ENCODE measurements at places on chromosomes 16 and 17. TPM values are rescaled to one million over a fixed set of nuclear protein-coding genes. Genes with fewer than 3 reads are reported as not detected.

VWA3A gene
- total RNA-seq = 0.71 TPM

DNA sequence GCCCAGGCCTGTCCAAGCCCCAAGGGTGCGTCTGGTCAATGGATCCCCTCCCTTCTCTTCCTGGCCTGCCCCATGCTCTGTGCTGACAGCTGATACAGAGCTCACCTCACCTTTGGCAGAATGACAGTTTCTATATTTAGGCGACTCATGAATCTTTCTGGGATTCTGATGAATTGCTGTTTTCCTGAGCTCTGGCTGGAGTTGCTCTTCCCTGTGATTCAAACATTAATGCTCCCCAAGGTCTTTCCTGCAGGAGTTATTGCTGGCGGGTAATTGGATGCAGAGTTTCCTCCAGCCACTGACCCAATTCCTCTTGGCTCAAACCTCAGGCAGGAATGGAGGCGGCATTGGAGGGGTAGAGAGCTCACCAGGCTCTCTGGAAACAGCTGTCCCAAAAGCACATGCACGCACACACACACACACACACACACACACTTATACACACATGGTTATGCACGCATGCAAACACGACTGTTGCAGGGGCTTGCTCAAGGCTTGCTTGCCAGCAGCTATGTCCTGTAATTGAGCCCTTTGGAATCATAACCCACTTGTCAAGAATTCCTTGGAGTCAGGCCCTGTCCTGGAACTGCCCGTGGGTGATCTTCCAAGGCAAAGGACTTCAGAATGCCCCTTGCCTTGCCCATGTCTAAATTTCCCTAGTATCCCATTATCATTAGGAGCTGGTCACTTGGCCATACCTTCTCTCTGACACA is 128.8 kb downstream of the ASIC2 start:
- no peak for DNase-seq

CARHSP1 gene
- total RNA-seq = 118 TPM

DNA sequence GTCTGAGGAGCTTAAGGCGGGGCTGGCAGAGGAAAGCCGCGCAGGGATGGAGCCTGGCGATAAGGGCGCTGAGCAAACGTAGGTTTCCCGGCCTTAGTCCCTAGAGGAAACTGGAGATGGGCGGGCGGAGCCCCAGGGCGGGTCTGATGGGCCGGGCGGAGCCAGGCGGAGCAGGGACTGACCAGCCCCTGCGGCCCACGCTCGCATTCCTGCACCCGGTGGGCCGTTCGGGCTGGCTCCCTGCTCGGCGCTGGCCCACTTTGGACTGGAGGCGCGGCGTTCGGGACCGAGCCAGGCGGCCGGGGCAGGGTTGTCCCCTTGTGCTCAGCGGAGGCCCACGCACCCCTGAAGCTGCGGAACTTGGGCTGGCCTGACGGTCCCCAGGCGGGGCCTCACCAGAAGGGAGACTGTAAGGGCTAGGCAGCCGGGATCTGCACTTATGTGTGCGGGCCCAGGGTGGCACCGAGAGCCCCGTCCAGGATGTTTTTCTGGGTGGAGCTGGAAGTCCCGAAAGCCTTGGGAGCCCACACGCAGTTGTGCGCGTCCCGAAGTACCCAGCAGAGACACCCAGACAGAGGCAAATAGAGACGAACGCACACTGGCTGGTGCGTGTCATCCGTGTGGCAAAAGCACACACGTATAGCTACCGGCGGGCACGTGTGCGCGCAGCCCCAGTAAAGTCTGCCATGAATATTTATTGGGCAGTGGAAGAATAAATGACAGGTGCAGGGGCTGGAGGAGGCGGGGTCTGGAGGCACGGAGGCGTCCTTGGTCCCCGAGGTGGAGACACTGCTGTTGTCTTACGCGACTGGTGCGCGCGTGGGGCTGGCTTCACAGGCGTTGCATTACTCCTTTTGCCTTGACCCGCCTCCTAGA is 1.4 kb downstream of the PYDC1 start:
- DNase-seq = peak; percentile 70

DNA sequence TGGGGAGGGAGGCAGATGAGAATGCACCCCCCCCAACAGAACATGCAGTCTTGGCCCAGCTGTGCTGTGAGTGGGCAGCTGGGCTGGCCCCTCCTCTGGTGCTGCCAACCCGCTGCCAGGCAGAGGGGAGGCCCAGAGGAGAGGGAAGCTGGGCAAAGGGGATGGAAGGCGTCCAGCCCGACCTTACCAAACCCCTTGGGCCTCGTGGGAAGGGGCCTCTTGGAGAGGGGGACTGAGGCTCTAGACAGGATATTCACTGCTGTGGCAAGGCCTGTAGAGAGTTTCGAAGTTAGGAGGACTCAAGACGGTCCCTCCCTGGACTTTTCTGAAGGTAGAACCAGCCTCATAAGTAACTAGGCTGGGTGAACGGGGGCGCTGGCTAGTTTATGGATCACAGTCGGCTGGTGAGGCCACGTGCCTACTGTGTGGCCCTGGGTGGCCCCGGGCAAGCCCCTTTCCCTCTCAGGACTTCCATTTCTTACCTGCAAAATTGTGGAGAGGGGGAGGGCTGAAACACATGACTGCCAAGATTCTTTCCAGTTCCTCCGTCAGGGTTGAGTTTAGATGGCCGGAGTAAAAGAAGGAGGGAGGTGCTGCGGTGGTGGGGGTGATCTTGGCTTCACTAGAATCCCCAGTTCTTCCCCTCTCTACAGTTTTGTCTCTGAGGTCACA is 857 bp upstream of the STAT5A start:
- peak; percentile 81 for DNase-seq

DNA sequence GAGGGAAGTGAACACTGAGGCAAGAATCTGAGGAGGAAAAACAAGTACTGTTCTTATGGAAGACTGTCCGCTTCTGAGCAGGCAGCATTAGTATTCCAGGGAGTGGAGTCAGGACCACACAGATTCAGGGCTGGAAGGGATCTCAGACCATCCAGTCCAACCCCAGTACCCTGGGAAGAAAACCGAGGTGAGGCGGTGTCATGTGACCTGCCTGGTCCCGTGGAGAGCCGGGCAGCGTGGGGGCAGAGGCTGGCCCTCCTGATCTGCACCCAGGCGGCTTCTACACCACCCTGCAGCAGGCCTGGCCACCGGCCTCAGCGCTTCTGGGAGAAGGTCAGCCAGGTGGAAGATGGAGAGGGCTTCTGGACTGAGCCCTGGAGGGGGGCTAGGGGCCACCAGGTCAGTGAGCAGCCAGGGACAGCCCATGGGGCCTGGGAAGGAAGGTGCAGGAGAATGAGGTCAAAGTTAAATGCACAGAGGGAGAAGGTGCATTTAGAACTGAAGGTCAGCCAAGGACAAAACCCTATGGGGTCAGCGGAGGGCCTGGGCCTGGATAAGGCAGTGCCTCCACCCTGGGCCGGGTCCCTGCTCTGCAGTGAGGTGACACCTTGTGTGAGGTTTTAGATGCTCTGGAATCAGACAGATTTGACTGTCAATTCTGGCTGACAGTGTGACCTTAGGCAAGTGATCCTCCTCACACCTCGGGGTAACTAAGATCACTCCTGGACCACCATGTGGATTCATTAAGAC is 45.9 kb downstream of the VAC14 start:
- DNase-seq = no peak

WFDC1 gene
- 31.6 TPM for total RNA-seq

GRCh38 chr17:48612456-48612853 is 1.6 kb upstream of the HOXB7 start:
- no peak for DNase-seq

RGS11 gene
- total RNA-seq = 48.9 TPM

PSME3IP1 gene
- total RNA-seq = 80.5 TPM

- DNase-seq = no peak
Measured at GRCh38 chr17:27807567-27808470, 7.5 kb upstream of the NOS2 start.

- no peak for DNase-seq
Measured at GRCh38 chr17:68085771-68086381, 50.3 kb downstream of the KPNA2 start.

DNA sequence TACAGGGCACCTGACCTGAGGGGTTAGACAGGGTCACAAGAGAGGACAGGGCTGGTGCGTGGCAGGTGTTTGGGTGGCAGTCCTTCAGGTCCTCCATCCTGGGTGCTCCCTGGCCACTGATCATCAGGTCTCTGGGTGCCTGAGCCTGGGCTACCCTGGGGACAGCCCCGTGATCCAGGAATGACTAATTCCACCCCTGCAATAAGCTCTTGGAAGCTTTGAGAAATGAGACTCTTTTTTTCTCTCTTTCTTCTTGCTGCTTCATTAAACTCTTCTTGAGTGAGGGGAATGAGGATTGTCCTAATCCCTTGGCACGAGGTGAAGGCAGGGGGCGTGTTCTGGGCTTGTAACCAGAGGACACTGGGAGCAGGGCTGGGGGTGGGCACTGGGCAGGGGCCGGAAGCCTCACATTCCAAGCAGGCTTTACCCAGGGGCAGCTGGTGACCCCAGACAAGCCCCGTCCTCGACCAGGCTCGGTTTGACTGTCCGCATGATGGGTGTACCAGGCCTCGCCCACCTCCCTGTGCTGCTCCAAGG is 21.4 kb upstream of the SPNS2 start:
- DNase-seq = no peak

DNA sequence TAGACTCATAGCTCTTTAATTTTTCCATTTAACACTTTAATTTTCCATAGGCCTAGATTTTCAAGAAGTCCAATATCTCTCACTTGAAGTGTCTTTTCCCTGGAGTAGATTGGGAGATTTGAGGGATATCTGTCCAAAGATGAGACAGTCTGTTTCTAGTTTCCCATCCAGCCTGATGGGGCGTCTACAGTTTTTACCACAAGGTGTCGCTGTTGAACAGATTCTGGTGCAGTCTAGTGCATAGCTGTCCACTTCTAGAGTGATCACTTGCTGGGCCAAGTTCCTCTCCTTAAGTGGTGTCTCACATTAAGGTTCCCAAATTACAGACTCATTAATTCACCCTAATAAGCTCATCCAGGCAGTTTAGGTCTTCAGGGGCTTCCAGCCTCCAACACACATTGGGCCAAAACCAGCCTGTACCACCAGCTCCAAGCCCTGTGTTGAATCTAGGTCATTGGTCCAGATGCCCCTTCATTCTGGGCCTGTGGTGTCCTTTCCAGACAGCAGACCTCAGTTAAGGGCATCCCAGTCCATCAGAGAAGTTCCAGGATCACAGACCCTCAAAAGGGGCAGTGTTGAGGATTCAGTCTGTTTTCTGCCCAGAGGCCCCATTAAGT is 9.4 kb downstream of the SNX20 start:
- DNase-seq = no peak

EPX gene
- total RNA-seq = not detected

GPR142 gene
- total RNA-seq = 1.1 TPM

NT5M gene
- 3.9 TPM for total RNA-seq

DNA sequence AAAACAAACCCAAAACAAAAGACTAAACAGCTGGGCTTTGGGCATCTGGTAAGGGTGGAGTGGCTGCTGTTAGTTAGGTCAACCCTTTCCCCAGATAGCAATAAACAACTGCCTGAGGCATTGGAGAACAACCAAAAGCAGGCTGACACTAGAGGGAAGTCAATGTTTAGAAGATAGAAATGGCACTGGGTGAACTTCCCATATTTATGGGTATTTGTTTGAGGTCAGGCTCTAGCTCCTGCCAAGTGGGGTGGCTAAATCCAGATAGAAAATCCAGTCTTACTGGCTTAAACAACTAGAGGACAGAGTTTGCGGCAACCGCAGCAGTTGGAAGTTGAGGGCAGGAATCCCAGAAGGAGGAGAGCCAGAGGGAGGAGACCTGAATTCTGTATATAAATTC is 79.4 kb downstream of the SDK2 start:
- no peak for DNase-seq

GRCh38 chr17:27896701-27897100 is 3.5 kb upstream of the LYRM9 start:
- no peak for DNase-seq

SPNS3 gene
- 2.0 TPM for total RNA-seq

DNA sequence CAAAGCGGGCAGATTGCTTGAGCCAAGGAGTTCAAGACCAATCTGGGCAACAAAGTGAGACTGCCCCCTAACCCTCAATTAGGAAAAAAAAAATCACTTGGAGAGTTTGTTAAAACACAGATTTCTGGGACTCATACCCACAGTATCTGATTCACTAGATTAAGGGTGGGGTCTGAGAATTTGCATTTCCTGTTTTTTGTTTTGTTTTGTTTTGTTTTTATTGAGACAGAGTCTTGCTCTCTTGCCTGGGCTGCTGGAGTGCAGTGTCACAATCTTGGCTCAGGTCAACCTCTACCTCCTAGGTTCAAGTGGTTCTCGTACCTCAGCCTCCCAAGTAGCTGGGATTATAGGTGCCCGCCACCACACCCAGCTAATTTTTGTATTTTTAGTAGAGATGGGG is 1.1 kb downstream of the HEATR9 start:
- no peak for DNase-seq

GRCh38 chr17:33438578-33438977 is 145.5 kb upstream of the ASIC2 start:
- no peak for DNase-seq

- no peak for DNase-seq
Measured at GRCh38 chr16:33059206-33059605, 134.8 kb upstream of the TP53TG3C start.

EMP2 gene
- 138 TPM for total RNA-seq

- no peak for DNase-seq
Measured at GRCh38 chr16:15439102-15439501, 4.7 kb downstream of the BMERB1 start.

DNA sequence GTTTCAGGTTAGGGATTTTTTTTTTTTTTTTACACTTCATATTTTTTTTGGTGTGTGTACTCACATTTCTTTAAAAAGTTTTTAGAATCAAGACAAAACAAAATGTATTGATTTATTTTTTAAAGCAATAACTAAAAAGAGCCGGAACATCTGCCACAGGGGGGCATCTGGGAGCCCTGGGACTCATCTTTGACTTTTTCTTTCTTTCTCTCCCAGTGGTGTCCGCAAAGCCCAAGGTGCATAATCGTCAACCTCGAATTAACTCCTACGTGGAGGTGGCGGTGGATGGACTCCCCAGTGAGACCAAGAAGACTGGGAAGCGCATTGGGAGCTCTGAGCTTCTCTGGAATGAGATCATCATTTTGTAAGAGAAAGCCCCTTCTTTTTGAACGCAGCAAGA is 36.3 kb downstream of the WWP2 start:
- no peak for DNase-seq

DNA sequence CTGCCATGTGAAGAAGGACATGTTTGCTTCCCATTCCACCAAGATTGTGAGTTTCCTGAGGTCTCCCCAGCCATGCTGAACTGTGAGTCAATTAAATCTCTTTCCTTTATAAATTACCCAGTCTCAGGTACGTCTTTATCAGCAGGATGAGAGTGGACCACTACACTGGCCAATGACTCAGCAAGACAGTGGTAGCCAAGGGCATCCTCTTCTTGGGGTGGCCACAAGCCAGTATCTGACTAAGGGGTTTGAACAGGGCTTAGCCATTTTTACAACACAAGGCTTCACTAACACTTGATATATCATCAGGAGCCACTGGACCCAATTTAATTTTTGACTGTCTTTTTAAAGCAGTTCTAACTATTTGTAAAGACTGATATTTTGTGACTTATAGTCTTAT is 21.1 kb upstream of the KRT24 start:
- no peak for DNase-seq

- DNase-seq = no peak
Measured at GRCh38 chr17:41294016-41294415, 8.6 kb downstream of the KRTAP29-1 start.

Data from sciatic nerve (tissue), 2 donors.